ENCODE measurements at places on chromosomes 1 and 21.

GRCh38 chr21:46091631-46092025 lies 6.3 kb upstream of the COL6A2 start:
- no peak for DNase-seq

GRCh38 chr21:32494934-32495709 lies 82.6 kb downstream of the EVA1C start:
- no peak for DNase-seq

- DNase-seq, result no peak
Measured at GRCh38 chr1:7456722-7457082, 314.4 kb upstream of the VAMP3 start.

- DNase-seq, result peak; percentile 39
Measured at GRCh38 chr1:107172450-107173170, 31.8 kb downstream of the NTNG1 start.

DNA sequence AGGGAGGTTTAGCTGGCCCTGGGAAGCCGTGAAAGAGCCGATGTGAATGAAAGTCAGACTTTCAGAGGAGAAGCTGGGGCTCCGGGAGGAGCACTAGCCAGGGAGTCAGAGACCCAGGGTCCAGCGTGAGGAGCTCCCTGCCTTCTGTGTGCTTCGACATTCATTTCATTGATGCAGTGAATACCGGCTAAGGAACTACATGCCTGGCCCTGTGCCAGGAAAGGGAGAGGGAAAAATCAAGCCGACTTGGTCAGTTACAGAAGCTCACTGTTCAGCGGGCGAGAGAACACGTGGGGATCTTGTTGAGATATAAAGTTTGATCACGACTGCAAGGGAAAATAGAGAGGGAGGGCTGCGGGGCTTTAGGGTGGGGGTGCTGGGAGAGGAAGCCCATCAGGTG lies 76.7 kb upstream of the RUNX3 start:
- peak; percentile 35 for DNase-seq

All from fibroblast of upper back skin (primary cell).